ENCODE measurements at places on chromosomes 4 and X. TPM values are rescaled to one million over a fixed set of nuclear protein-coding genes. Genes with fewer than 3 reads are reported as not detected.

IRS4 gene
- total RNA-seq: 0.69 TPM

GRCh38 chr4:162201673-162202072 lies 37.9 kb upstream of the FSTL5 start:
- H3K4me1 ChIP-seq: no peaks in the 10 kb centered on the region
- no peak overlapping the region for H3K27ac ChIP-seq
- no peaks in the 10 kb centered on the region for H3K27me3 ChIP-seq
- DNase-seq: no peak
- H3K36me3 ChIP-seq: no peaks in the 10 kb centered on the region
- H3K4me3 ChIP-seq: no peak overlapping the region

DNA sequence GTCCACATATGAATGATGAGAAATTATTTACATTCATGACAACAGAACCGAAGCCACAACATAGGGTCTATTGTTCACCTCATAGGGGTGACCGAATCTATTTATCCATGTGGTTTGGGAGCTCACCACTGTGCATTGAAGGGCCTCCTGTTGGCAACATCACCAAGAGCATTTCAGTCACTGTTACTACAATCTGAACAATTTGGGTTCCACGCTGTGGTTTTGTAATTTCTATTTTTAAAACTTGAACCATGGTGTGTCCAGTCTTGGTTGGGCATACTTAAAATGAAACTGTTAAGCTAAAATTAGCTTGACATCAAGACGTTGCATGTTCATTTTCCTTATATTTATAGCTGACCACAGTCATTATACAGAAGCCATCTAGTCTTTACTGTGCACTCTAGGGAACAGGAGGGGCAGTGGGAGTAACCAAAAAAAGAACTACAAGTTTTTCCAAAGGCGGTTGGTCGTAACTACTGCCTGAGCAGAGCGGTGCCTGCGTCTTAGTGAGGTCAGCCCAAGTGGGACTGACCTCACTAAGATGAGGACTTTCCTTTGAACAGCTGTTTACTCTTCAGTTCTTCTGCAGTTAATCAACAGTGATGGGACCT lies 192.1 kb downstream of the SPRY1 start:
- H3K27me3 ChIP-seq: no peaks in the 10 kb centered on the region
- no peak overlapping the region for H3K4me3 ChIP-seq
- no peak for DNase-seq
- peaks cover 24% of the 10 kb centered on the region for H3K4me1 ChIP-seq
- peak overlapping the region; percentile 60 for H3K27ac ChIP-seq

DNA sequence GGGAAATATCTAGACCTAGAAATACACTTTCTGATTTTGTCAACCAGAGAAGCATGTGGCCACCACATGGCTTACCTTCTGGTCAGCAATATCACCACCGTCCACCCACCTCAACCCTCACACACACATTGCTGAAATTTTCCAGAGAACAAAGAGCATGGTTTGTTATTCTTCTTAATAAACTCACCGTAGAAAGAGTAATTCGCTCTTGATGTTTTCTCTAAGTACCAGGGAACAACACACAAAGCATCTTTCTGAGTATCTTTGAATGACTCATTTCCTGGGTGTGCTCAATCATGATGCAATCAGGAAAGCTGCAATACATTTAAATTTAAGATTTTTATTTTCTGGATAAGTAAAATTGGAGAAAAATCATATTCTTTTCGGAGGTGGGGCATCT lies 24.7 kb upstream of the LRAT start:
- H3K27me3 ChIP-seq: no peaks in the 10 kb centered on the region
- no peak overlapping the region for H3K27ac ChIP-seq
- no peaks in the 10 kb centered on the region for H3K36me3 ChIP-seq
- no peaks in the 10 kb centered on the region for H3K4me1 ChIP-seq

DNA sequence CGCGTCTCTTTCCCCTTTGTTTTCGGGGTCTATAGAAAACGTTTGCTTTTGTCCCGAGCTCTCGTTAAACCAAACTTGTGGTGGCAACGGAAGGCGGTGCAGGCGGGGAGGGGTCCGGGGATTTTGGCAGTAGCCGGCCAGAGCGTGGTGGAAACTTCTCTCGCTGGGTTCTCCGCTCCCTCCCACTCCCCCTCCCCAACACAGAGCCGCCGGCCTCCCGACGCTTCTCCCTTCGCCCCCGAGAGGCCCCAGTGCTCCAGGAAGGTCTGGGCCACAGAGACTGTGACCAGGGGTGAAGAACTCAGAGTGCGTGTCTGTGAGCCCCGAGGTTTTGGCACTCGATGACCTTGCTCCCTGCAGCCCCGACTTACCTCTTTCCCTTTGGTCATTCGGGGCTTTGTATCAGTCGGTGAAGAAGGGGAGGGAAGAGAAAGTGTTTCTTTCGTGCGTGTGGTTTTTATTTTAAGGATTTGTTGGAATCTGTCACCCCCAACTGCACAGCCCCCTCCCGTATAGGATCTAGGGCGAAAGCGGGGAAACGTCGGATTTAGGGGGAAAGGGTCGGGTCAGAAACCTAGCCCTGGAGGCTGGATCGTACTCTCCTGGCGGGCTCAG lies 9.0 kb upstream of the BCOR start:
- H3K4me3 ChIP-seq: peak overlapping the region; percentile 54
- no peak for DNase-seq
- H3K27ac ChIP-seq: peak overlapping the region; percentile 85
- no peaks in the 10 kb centered on the region for H3K27me3 ChIP-seq

Measured in upper lobe of left lung (tissue), 6 donors.